ENCODE measurements at places on chromosomes 4 and X. TPM values are rescaled to one million over a fixed set of nuclear protein-coding genes. Genes with fewer than 3 reads are reported as not detected.

GABRA4 gene
- not detected for total RNA-seq

FAM9C gene
- total RNA-seq = not detected

TCEANC gene
- total RNA-seq = 4.2 TPM

PNCK gene
- total RNA-seq = 67.8 TPM

CXorf49 gene
- not detected for total RNA-seq

MXRA5 gene
- total RNA-seq = 3.9 TPM

SLIT2 gene
- 82.3 TPM for total RNA-seq

XAGE2 gene
- not detected for total RNA-seq

HSPA4L gene
- 6.5 TPM for total RNA-seq

NDUFA1 gene
- total RNA-seq = 62.0 TPM

DNA sequence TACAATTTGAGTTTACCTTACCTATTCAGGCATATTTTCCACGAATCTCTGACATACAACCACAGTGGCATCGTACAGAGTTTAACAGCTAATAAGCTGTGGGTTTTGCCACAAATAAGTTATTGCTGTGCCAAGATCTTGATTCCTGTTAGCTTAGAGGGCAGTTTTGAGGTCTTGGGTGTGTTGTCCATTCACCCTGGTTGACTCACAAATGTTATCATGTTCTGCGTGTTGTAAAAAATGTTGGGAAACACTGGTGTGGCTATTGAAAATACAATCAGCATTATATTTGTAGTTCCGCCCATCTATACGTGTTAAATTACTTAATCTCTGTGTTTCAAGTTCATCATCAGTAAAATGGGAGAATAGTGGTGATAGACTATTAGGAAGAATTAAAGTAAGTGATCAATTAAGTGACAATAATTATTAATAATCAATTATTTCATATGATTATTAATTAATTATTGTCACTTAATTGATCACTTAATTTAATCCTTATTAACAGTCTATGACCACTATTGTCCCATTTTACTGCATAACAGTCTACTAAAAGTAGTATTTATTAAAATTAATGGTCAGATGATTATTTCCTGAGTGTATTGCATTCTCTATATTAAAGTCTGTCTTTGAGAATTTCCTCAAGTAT is 96.3 kb downstream of the TMA16 start:
- H3K27me3 ChIP-seq = no peaks in the 10 kb centered on the region
- no peaks in the 10 kb centered on the region for H3K4me1 ChIP-seq
- no peak overlapping the region for H3K27ac ChIP-seq
- H3K4me3 ChIP-seq = no peak overlapping the region
- no peak for DNase-seq
- H3K36me3 ChIP-seq = no peaks in the 10 kb centered on the region

- no peaks in the 10 kb centered on the region for H3K36me3 ChIP-seq
- no peak overlapping the region for H3K4me3 ChIP-seq
- no peaks in the 10 kb centered on the region for H3K27me3 ChIP-seq
- DNase-seq = no peak
- peaks cover 10% of the 10 kb centered on the region for H3K4me1 ChIP-seq
Observed at GRCh38 chrX:131789664-131790063, 233.4 kb upstream of the STK26 start.

DNA sequence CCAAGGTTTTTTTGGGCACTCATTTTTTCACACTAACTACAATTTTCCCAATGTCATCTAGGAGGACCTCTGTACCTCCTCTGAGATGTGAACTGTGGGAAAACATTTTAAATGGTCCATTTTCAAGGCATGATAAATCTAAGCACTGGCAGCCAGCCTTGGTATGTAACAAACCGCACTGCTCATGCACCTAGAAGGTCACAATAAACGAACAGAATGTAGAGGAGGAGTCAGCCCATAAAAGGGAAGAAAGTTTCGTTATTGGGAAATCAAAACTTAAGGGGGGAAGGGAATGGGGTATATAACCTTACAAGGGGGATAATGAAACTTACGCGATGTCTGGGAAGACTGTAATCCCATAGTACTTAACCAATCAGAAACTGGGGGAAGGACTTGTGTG is 16.4 kb downstream of the COX18 start:
- no peak for DNase-seq
- no peaks in the 10 kb centered on the region for H3K4me1 ChIP-seq
- H3K27ac ChIP-seq = no peak overlapping the region
- peaks cover 25% of the 10 kb centered on the region for H3K36me3 ChIP-seq
- H3K27me3 ChIP-seq = no peaks in the 10 kb centered on the region

DNA sequence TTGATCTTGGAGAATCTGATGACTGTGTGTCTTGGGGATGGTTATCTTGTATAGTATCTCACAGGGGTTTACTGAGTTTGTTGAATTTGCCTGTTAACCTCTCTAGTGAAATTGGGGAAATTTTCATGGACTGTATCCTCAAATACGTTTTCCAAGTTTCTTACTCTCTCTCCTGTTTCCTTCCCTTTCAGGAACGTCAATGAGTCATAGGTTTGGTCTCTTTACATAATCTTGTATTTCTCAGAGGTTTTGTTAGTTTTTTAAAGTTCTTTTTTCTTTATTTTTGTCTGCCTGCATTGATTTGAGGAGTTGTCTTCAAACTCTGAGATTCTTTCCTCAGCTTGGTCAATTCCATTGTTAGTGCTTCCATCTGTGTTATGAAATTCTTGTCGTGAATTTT is 227.7 kb upstream of the GPRIN3 start:
- no peaks in the 10 kb centered on the region for H3K36me3 ChIP-seq
- DNase-seq = no peak
- H3K4me1 ChIP-seq = no peaks in the 10 kb centered on the region

DNA sequence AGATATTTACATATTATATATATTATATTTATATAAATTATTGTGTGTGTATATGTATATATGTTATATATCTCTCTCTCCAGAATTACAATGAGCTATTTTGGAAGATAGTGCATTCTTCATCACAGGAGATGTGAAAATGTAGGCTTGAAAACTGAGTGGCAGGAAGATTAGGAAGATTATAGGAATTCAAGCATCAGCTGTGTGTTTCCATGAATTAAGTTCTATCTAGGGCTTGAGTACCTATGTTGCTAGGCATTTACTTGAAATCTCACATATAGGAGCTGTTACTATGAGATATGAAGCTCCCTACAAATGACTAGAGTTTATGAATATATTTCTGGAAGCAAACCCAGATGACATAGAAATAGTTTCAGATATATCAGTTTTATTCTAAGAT is 328.7 kb downstream of the EPHA5 start:
- no peak overlapping the region for H3K4me3 ChIP-seq
- H3K36me3 ChIP-seq = no peaks in the 10 kb centered on the region
- no peak overlapping the region for H3K27ac ChIP-seq
- H3K27me3 ChIP-seq = no peaks in the 10 kb centered on the region
- H3K4me1 ChIP-seq = no peaks in the 10 kb centered on the region

Data from esophagus muscularis mucosa (tissue), 4 donors.